ENCODE measurements at places on chromosomes 4 and X.

DNA sequence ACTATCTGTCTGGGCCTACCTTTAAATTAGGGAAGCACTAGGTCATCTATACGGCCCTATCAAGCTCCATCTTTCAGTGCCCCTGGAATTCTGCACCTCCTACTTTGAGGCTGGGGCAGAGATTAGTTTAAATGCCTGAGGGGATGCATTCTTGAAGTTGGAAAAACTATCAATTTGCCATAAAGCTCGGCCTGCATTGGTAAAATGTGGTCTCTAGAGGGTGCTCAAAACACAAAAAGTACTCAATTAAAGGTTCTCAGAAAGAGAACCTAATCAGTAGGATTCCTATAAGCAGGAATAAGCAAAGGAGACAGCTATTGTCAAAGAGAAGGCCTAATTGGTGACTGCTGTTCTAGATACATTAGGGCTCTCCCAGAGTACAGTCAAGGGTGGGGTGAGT, 111.7 kb downstream of the AMER1 start:
- DNase-seq: no peak

GRCh38 chr4:113607998-113608397, 153.5 kb downstream of the CAMK2D start:
- no peak for DNase-seq

GRCh38 chr4:59612235-59612634, 1587.9 kb upstream of the ADGRL3 start:
- DNase-seq: no peak

DNA sequence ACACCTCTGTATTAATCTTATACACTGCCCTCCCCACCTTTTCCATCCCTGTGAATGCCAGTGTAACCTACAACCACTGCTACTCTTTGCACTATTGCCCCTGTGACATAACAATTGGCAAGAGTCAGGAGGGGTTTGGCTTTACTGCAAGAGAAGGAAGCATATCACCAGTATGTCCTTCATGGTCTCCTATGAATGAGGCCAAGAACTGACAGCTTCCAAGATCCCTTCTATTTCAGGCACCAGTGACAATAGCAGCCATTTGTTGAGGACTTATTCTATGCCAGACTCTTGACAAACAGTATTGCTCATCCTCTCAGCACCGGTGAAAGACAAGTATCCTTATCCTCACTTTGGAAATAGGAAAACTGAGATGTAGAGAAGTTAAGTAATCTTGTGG, 363.9 kb downstream of the MID1IP1 start:
- DNase-seq: no peak

GRCh38 chrX:34654696-34655490, 2.2 kb downstream of the TMEM47 start:
- DNase-seq: no peak

DNA sequence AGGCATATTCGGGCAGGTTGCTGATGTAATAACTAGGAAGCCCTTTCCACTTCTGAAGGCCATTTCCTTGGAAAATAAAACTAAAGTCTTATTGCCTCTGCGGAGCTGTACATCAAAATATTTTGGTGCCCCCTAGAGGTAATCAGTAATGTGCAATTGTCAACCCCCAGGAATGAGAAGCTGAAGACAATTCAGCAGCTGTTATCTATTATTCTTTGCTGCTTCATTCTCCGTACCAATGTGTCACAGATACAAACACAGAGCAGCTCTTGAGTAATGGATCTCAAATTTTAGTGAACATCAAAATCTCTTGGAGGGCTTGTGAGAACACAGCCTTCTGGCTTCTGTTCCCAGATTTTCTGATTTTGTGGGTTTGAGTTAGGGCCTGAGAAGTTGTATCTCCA, 3.5 kb upstream of the SLIT2 start:
- no peak for DNase-seq

DNA sequence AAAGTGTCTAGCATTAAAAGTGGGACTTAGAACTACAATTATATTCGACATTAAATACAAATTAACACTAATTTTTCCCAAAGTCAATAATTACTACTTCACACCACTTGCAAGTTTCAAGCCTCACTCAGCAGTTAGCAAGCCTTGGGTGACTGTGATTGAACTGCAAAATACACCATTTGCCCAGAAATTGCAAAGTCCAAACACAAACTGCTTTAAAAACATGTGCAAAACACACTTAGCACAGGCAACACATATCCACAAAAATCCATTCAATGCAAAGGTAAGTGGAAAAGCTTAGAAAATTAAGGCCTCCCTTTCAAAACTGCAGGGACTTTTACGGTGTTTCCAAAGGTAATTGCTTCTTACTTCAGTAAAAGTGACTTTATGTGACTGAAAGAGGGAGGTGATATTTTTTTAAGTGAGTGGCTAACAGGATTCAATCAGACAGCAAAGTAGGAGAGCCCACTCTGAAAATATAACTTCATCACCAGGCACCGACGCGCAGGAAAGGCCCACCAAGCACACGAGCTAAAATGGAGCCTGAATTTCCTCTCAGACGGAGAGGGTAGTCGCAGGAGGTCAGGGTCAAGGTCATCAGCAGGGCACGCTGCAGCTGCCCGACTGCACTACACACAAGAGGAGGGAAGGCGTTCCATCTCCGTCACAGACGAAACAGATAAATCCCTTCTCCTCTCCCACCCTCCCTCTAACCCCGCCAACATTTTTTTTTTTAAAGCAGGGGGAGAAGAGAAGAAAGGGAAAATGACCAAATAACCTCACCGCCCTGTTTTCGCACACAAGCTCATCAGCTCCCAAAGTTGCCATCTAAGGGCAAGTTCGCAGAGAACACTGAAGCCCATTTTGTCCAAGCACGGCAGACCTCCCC, 3.1 kb downstream of the ZNF827 start:
- peak; percentile 43 for DNase-seq

Measured in left ventricle myocardium inferior (tissue), 1 donor.